ENCODE measurements at places on chromosomes 1 and 21. TPM values are rescaled to one million over a fixed set of nuclear protein-coding genes. Genes with fewer than 3 reads are reported as not detected.

Gene C4BPB
- not detected for polyA plus RNA-seq

Gene TBX15
- 0.23 TPM for polyA plus RNA-seq

Gene TOR3A
- polyA plus RNA-seq = 3.8 TPM

Gene CD1E
- polyA plus RNA-seq = not detected

Gene PPIAL4G
- not detected for polyA plus RNA-seq

DNA sequence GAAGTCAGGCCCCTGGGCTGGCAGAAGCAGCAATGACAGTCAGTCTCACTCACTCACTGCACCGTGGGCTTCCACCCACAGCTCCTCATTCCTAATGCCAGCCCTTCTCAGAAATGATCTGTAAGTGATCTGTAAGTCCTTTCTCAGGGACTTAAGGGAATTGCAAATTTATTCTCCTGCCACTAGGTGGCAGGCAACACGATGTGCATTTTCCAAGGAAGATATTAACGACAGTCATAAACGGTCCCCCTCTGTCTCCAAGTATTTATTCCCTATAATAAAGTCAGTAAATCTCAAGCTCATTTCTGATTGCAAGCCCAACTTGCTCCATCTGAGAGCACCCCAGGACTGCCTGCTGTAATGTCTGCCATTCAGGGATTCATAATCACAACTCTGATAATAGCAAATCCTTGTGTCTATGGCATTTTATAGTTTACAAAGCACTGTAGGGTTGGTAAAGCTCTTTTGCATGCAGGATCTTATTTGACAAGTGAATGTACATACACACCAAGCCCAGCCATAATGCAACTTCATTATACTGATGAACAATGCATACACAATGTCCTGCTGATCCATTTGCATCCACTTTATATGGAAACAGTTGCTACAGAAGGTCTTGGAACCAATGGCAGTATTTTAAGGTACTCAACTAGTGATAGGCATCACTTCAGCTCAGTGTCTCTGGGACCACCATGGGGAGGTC, 380.5 kb upstream of the CAMK1G start:
- no peak for DNase-seq

DNA sequence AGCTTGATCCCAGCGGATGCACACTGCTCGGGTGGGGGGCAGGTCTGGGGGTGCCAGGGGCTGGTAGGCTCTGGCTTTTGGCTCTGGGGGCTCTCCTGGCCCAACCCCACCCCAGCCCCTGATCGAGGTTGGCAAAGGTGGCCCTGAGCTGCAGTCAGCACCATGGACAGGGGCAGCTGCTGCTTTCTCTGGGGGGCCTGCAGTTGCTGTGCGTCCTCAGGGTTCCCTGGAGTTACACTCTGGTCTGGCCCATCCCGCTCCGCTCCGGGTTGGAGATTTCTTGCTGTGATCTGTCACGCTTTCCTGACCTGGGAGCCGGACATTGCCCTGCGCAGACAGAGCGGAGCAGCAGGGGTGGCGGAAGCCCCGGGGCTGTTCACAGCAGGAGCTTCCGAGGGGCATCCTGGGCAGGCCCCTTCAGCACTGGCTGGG, 8.0 kb upstream of the PLCH2 start:
- peak; percentile 30 for DNase-seq

DNA sequence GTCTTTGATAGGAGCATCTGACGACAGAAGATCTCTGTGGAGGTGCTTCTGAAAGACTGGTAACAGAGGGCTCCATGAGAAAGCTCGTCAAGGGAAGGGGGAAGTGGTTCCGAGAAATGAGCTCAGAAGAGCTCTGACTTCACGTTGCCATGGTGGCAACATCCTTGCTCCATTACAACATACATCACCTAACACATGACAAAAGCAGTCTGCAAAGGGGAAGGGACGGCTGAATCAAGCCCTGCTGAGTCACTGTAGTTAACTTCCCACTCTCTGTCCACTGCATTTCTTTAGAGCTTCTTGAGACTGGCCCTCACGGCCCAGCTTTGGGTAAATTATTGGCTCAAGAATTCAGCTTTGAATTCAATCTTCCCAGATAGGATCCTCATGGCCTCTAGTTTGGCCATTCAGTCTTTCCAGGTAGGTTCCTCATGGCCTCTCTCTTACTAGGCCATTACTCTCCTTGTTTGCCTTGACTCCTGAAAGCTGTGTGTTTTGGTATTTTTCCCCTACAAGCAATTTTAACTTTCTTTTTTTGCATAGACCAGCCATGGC, 88.0 kb upstream of the ZNF648 start:
- peak; percentile 35 for DNase-seq

GRCh38 chr1:84668185-84668584, 22.1 kb downstream of the SSX2IP start:
- DNase-seq = no peak

DNA sequence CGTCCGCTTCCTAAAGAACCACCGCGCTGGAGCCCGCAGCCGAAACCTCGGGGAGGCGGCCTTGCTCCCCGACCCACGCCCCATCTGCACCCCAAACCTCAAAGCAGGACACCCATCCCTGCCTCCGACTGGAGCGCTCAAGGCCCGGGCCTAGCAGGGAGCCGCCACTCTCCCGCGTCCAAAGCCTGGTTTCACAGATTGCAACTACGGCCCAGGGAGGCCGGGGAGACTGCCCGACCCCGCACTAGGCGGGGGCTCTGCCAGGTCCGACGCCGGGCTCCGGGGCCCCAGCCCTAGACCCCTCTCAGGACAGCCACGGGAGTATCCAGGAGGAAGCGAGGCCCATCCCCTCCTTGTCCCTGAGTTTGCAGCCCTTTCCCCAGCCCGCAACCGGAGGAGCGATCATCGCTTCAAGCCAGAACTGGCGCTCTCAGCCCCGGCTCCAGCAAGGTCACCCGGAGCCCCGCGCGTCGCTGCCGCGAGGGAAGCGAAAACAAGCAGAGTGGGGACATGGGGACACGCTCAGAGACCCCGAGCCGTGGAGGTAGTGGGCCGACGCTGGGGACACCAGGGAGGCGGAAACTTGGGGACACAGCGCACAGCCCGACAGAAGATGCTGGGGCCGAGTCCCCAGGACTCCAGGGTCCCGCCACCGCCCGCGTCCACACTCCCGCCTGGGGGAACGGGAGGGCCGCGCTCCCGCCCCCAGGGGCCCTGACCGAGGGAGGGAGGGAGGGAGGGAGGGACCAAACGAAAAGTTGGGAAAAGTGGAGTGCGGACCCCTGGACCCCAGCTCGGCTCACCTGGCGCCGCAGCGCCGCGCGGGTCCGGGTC, 433 bp downstream of the TMEM200B start:
- DNase-seq = peak; percentile 32

- DNase-seq = no peak
Observed at GRCh38 chr1:201295861-201296260, 12.6 kb downstream of the PKP1 start.

DNA sequence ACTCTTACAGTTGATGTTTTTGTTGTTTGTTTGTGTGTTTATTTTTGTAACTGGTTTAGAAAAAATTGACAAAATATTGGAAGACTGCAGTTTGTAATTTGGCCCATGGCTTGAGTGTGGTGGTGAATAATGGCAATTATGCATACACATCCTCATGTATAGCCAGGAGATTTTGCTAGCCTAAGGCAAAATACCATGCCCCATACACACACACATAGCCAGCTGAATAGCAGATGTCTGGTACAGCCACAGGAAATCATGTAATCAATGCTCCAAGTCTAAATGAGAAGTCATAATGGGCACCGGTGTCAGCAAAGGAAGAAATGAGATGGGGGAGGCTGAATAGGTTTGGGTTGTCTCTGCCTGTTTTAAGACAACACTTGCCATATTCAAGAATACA, 135.2 kb upstream of the COA6 start:
- DNase-seq = no peak

DNA sequence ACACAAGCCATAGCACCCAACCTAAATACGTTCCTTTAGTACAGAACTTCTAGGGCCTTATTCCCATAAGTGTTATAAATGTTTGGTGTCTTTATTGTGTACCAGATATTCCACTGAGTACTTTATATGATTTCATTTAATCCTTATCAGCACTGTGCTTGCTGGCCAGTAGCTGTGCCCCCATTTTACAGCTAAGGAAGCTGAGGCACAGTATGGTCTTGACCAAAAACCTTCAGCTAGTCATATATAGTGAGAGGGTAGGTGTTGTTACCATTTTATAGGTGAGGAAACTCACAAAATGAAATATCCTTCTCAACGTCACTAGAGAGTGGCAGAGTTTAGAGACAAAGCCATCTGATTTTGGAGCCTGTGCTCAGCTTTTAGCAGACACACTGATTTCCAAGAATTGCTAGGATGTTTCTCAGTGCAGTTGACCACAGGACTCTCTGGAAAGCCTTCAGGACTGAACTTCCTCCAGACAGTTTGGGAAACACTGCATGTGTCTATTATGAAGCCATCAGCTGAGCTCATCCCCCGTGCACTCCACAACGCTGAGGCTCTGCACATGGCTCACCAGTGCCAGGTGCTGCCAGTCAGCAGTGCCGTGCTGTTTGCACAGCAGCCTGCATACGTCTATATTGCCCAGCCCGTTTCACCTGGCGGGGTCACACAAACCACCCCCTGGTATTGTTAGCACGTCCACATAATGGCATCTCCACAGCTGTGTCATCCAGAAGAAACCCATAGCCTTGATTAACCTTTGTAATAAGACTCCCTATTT, 15.4 kb downstream of the NPPA start:
- no peak for DNase-seq

GRCh38 chr1:65193129-65193695, 45.2 kb downstream of the AK4 start:
- DNase-seq = no peak

GRCh38 chr1:189046127-189046526, 1431.5 kb downstream of the BRINP3 start:
- DNase-seq = no peak
